Mucosa of descending colon (tissue), 3 donors: ENCODE measurements at places on chromosomes 5 and 9. TPM values are rescaled to one million over a fixed set of nuclear protein-coding genes. Genes with fewer than 3 reads are reported as not detected.

Gene ARID3C
- not detected for total RNA-seq

Gene PDGFRB
- total RNA-seq, result 61.5 TPM

Gene PCDHB13
- 4.3 TPM for total RNA-seq

Gene PCDHGB5
- total RNA-seq, result 5.6 TPM

Gene SPATA31C1
- not detected for total RNA-seq

Gene NUTM2F
- total RNA-seq, result not detected

GRCh38 chr5:141747152-141748141, 65.4 kb upstream of the ARAP3 start:
- DNase-seq, result peak; percentile 64

GRCh38 chr9:130483371-130483971, 38.7 kb downstream of the ASS1 start:
- DNase-seq, result no peak

- no peak for DNase-seq
Measured at GRCh38 chr5:4418084-4418483, 722.0 kb upstream of the ADAMTS16 start.

DNA sequence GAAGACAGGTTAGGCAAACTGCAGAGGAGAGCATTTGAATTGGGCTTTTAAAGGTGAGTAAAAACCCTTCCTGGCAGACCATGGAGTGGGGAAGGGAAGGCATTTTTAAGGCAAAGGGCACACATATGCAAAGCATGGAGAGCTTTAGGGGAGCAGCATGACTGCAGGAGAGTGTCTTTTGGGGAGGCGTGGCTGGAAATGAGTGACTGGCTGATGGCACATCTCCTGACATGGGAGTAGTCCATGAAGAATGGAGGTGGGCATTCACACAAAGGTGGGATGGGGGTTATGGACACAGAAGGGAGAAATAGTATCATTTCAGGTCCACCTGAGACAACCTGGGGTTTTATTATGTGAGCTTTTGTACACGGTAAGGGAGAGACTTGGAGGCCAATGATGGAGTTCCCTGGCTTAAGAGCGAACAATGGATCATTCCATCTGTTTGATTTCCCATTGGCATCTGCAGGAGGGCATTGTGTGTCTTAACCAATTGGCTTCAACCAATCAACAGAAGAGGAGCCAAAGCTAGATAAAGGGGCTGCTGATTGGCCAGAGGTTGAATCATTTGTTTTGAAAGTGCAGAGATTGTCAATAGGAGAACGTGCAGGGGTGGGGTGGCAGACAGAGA, 2.1 kb downstream of the NSG2 start:
- no peak for DNase-seq

- DNase-seq, result no peak
Measured at GRCh38 chr9:121567500-121568342, 68.1 kb upstream of the GGTA1 start.

- no peak for DNase-seq
Measured at GRCh38 chr9:95762322-95762721, 113.2 kb upstream of the ERCC6L2 start.
